ENCODE measurements at places on chromosomes 4 and X. TPM values are rescaled to one million over a fixed set of nuclear protein-coding genes. Genes with fewer than 3 reads are reported as not detected.

GRCh38 chrX:53128097-53128749, 34.3 kb downstream of the KANTR start:
- no peaks in the 10 kb centered on the region for H3K36me3 ChIP-seq
- no peaks in the 10 kb centered on the region for H3K27me3 ChIP-seq
- no peak overlapping the region for H3K27ac ChIP-seq
- DNase-seq = no peak

GRCh38 chr4:185108669-185109068, 34.4 kb upstream of the SLC25A4 start:
- peaks cover 3% of the 10 kb centered on the region for H3K27me3 ChIP-seq
- no peak overlapping the region for H3K27ac ChIP-seq
- DNase-seq = no peak
- H3K4me3 ChIP-seq = no peak overlapping the region

GRCh38 chr4:105059337-105059736, 87.3 kb upstream of the TET2 start:
- no peak overlapping the region for H3K27ac ChIP-seq
- no peak for DNase-seq
- no peaks in the 10 kb centered on the region for H3K36me3 ChIP-seq
- no peaks in the 10 kb centered on the region for H3K27me3 ChIP-seq
- H3K4me3 ChIP-seq = no peak overlapping the region

DNA sequence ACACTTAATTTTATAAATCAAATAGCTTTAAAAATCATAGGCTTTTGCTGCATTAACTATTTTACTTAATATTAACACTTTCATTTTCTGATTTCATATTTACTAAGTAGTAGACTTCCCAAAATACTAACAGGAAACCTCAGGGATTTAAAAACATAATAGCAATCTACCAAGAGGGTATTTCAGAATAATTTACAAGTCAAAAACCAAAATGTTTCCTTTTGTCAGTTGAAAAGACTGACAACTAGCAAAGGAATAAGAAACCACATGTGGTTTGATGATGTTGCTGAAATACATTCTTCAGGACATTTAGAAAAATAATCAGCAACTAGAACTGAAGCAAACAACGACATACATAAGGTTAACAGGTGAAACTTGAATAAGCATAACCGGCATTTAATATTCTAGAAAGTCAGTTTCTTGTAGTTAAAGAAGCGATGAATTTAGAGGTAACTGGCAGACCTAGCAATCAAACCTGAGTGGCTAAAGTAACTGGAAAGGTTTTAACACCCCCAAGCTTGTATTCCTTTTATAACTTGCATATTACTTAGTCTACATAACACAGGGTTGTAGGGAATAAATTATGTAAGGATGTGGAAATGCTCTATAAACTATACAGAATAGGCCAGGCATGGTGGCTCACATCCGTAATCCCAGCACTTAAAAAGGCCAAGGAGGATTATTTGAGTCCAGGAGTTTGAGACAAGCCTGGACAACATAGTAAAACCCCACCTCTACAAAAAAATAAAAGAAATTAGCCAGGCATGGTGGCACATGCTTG, 40.0 kb downstream of the DHX15 start:
- no peaks in the 10 kb centered on the region for H3K27me3 ChIP-seq
- no peak for DNase-seq
- peaks cover 42% of the 10 kb centered on the region for H3K36me3 ChIP-seq

- no peaks in the 10 kb centered on the region for H3K4me1 ChIP-seq
- DNase-seq = no peak
- no peaks in the 10 kb centered on the region for H3K27me3 ChIP-seq
- H3K27ac ChIP-seq = no peak overlapping the region
These were observed 203.0 kb downstream of the CENPC start for GRCh38 chr4:67342291-67342690.

GRCh38 chr4:142925161-142925560, 79.1 kb upstream of the INPP4B start:
- peaks cover 9% of the 10 kb centered on the region for H3K4me1 ChIP-seq
- no peak overlapping the region for H3K4me3 ChIP-seq
- no peak for DNase-seq
- no peaks in the 10 kb centered on the region for H3K27me3 ChIP-seq
- no peak overlapping the region for H3K27ac ChIP-seq

DNA sequence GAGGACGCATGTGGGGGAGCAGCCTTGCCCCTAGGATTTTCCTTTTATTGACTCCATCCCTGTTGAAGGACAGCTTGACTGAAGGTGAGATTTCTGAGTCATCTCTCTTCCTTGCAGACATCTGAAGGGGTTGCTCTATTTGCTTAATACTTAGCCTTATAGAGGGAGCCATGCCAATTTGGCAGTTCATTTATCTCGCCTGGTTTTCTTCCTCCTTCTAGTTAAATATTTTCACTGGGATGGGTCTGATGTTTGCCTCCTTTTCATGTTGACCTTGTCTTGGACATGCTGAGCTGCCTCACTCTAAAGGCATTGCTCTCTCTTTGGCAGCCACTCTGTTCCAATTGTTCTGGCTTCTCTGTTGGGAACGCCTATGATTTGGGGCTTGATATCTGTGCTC, 151.0 kb upstream of the PSAPL1 start:
- no peak overlapping the region for H3K27ac ChIP-seq
- no peaks in the 10 kb centered on the region for H3K4me1 ChIP-seq
- no peak overlapping the region for H3K4me3 ChIP-seq
- DNase-seq = no peak

DNA sequence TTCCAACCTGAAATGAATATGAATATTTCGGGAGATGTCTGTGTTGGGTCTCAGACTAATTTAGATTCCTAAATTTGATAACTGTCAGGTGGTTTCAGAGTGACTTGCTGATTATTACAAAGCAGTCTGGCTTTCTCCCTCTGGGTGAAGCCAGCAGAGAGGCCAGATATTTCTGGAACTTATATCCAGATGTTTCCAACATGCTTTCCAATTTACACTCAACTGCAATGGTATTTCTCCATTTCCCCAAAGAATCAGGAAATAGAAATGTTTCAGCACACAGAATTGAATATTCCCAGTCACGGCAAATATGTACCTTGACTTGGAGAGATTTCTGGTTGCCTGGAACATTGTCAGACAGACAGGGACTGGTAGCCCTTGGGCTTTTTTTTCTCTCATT, 48.5 kb upstream of the EGFL6 start:
- no peak overlapping the region for H3K27ac ChIP-seq
- no peaks in the 10 kb centered on the region for H3K27me3 ChIP-seq
- no peaks in the 10 kb centered on the region for H3K4me1 ChIP-seq
- DNase-seq = no peak
- no peaks in the 10 kb centered on the region for H3K36me3 ChIP-seq
- H3K4me3 ChIP-seq = no peak overlapping the region

DNA sequence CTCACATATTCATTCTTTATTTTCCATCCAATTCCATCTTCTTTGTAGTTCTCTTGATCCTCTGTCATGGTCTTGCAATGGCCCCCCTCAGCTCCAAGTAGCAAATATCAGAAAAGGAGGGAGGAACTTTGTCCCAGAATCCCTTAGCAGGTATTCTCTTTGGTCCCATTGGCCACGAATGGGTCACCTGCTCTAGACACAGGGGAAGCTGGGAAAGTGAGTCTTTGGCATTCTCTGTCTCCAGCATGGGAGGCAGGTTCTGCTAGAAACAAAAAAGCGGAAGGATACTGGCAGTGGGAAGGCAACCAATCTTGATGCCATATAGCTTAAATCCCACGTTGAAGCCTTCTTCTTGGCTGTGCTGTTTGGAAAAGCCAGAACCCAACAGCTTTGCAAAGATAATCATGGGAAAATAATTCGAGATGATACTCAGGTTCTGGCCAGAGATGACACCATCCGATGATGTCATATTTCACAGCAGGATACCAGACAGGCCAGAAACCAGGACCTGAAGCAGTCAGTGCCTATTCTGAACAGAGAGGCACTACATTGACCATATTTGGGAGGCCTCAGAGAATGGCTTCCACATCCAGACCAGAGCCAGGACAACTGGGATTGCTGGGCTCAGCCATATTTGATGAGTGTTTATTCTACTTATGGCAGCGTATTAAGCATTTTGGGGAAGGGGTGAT, 110.4 kb upstream of the ATXN3L start:
- DNase-seq = no peak
- no peaks in the 10 kb centered on the region for H3K36me3 ChIP-seq
- H3K27ac ChIP-seq = no peak overlapping the region
- H3K4me3 ChIP-seq = no peak overlapping the region
- H3K4me1 ChIP-seq = no peaks in the 10 kb centered on the region

CFP gene
- 4.2 TPM for polyA plus RNA-seq

GRCh38 chr4:179116011-179116410, 1673.8 kb upstream of the AGA start:
- DNase-seq = no peak
- H3K4me1 ChIP-seq = no peaks in the 10 kb centered on the region

DNA sequence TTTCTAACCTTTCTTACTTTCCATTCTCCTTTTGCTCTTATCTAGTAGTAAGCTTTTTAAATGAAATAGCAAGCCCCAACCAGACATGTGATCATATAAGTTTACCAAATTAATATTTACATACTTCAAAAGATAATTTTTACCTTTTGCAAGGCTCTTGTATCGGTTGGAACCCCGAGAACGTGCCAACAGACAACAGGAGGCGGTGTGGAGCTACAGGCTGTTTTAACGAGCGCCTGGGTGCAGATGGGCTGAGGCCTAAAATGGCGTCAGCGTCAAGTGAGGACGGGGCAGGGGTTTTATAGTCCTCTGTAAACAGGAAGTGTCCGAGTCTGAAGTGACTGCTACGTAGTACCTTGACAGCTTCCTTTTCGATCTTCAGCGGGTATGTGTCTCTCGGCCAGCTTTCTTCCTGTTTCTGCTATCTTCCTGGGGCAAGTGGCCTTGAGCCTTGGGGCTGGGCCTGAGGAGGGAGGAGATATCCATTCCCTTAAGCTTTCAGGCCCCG, 342.7 kb downstream of the GALNTL6 start:
- H3K27me3 ChIP-seq = no peaks in the 10 kb centered on the region
- no peaks in the 10 kb centered on the region for H3K4me1 ChIP-seq
- no peak overlapping the region for H3K4me3 ChIP-seq
- no peaks in the 10 kb centered on the region for H3K36me3 ChIP-seq
- no peak for DNase-seq

GRCh38 chr4:141746026-141746425, 109.6 kb downstream of the IL15 start:
- H3K27me3 ChIP-seq = no peaks in the 10 kb centered on the region
- no peak overlapping the region for H3K27ac ChIP-seq
- H3K4me1 ChIP-seq = no peaks in the 10 kb centered on the region
- no peaks in the 10 kb centered on the region for H3K36me3 ChIP-seq
- no peak overlapping the region for H3K4me3 ChIP-seq

- no peaks in the 10 kb centered on the region for H3K4me1 ChIP-seq
- no peak for DNase-seq
- no peaks in the 10 kb centered on the region for H3K27me3 ChIP-seq
- no peak overlapping the region for H3K4me3 ChIP-seq
- H3K36me3 ChIP-seq = no peaks in the 10 kb centered on the region
- H3K27ac ChIP-seq = no peak overlapping the region
These were observed 65.7 kb downstream of the MXRA5 start for GRCh38 chrX:3280706-3281105.

GRCh38 chr4:2302387-2303119, 40.6 kb upstream of the MXD4 start:
- H3K36me3 ChIP-seq = no peaks in the 10 kb centered on the region
- H3K4me3 ChIP-seq = no peak overlapping the region
- no peak for DNase-seq
- no peak overlapping the region for H3K27ac ChIP-seq
- no peaks in the 10 kb centered on the region for H3K27me3 ChIP-seq

- no peaks in the 10 kb centered on the region for H3K27me3 ChIP-seq
- H3K36me3 ChIP-seq = no peaks in the 10 kb centered on the region
- no peak overlapping the region for H3K27ac ChIP-seq
- no peaks in the 10 kb centered on the region for H3K4me1 ChIP-seq
These were observed 21.6 kb upstream of the C4orf54 start for GRCh38 chr4:99679204-99679603.

- H3K4me1 ChIP-seq = peaks cover 62% of the 10 kb centered on the region
- H3K4me3 ChIP-seq = no peak overlapping the region
- DNase-seq = peak; percentile 65
- H3K36me3 ChIP-seq = no peaks in the 10 kb centered on the region
- H3K27me3 ChIP-seq = no peaks in the 10 kb centered on the region
- H3K27ac ChIP-seq = peak overlapping the region; percentile 83
These were observed 151.4 kb upstream of the STX18 start for GRCh38 chr4:4693258-4693657.

- H3K27me3 ChIP-seq = no peaks in the 10 kb centered on the region
- peak overlapping the region; percentile 88 for H3K27ac ChIP-seq
- no peak for DNase-seq
- H3K4me3 ChIP-seq = peak overlapping the region; percentile 46
These were observed 103.9 kb downstream of the MAML3 start for GRCh38 chr4:140049849-140050637.

SLC7A11 gene
- polyA plus RNA-seq = 0.96 TPM
